ENCODE measurements at places on chromosomes 12 and 14.

GRCh38 chr12:94535510-94535921, 75.8 kb upstream of the CEP83 start:
- DNase-seq: no peak

DNA sequence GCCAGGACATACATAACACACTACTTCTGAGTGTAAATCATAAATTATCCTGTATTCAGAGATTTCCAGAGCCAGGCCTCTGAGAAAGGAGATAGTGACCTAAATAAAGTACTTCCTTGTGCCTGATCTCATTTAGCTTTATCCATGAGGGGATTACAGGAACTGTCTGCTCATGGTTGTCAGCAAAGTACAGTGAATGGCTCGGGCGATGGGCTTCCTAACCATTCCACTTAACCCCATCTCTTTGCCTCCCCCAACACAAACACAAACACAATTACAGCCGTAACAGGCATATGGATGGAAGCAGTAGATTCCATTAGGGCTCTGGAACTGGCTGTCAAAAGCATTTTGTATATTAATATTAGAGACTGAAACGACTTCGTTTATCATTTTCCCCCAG, 206.7 kb upstream of the CPNE8 start:
- DNase-seq: no peak

DNA sequence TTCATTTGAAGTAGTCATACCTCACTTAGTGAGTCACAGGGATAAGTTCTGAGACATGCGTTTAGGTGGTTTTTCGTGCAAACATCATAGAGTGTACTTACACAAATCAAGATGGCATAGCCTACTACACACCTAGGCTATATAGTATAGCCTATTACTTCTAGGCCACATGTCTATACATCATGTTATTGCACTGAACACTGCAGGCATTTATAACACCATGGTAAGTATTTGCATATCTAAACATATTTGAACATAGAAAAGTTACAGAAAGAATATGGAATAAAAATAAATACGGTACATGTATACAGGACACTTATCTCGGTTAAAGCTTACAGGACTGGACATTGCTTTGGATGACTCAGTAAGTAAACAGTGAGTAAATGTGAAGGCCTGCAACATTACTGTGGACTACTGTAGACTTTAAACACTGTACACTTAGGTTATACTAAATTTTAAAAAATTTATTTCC, 670.6 kb downstream of the SLC16A7 start:
- DNase-seq: no peak

GRCh38 chr12:67362526-67362925, 93.4 kb downstream of the CAND1 start:
- DNase-seq: no peak

DNA sequence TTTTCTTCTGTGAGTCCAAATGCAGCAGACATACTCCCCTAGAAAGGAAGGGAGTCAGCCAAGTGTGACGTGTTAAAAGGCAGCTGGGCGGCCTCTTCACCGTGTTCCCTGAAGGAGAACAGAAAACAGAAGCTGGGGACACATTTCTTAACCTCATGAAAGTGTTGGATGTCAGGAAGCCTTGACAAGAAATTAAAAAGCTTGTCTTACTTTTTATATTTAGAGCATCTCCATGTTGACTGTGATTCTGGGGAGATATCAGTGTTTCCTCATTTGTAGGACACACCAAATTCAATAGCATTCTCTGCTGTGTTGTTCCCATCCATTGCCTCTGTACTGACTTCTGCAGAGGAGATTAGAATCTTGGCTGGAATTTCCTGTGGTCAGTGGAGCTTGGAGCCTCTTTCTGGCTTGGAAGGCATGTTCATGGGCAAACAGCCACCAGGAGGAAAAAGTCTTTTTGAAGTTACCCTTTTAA, 93.7 kb downstream of the RMST start:
- DNase-seq: no peak

GRCh38 chr12:88931598-88931997, 351.3 kb upstream of the KITLG start:
- no peak for DNase-seq

DNA sequence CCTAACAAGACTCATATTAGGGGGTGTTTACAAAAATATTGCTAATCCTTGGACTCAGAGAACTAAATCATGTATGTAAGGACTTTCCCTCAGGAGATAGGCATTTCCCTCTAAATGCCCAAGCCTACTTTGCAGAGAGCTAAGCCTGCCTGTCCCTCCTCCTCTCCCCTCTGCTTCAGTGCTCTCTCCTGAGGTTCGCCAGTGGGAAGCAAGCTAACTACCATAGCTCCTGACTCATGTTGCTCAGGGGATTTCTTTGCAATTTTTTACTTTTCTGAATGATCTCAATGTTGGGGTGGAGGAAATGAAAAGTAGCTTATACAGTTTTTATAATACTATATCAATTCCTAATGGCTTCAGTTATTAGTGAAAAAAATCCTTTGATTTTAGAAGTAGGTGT, 29.6 kb downstream of the IFT43 start:
- no peak for DNase-seq

DNA sequence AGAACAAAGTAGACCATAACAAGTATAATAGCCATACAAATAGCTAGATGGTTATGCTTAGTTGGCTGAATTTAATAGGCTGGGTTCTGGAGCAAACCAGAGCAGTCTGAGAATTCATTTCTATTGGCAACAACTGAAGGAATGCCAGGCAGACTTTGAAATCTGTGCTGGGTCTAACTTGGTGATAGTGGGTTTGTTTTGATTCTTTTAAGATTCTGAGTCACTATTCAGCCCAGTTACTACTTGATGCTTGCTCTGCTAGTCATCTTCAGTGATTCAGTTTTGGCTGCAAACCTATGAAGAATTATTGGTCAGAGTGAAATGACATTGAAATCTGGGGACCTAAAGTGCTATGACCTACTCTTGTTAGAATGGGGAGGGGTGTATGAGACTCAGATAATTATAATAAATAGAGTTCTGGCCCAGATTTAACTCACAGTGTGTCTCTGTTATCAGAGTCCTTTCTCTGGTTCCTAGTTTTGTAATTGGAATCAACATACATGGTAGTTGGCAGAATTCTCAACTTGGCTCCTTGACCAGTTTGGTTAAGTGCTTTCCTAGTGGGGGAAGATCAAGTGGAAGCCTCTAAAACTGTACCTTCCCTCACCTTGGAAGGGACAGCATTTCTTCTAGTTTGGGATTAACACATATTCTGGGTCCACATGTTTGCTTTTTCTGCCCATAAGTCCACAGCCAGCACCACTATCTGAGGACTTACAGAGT, 43.5 kb downstream of the MNAT1 start:
- DNase-seq: no peak

GRCh38 chr12:41213107-41213506, 25.0 kb downstream of the PDZRN4 start:
- DNase-seq: no peak

GRCh38 chr14:76067536-76067935, 82.0 kb downstream of the IFT43 start:
- DNase-seq: no peak

GRCh38 chr12:67804168-67804567, 155.6 kb downstream of the DYRK2 start:
- DNase-seq: peak; percentile 56

DNA sequence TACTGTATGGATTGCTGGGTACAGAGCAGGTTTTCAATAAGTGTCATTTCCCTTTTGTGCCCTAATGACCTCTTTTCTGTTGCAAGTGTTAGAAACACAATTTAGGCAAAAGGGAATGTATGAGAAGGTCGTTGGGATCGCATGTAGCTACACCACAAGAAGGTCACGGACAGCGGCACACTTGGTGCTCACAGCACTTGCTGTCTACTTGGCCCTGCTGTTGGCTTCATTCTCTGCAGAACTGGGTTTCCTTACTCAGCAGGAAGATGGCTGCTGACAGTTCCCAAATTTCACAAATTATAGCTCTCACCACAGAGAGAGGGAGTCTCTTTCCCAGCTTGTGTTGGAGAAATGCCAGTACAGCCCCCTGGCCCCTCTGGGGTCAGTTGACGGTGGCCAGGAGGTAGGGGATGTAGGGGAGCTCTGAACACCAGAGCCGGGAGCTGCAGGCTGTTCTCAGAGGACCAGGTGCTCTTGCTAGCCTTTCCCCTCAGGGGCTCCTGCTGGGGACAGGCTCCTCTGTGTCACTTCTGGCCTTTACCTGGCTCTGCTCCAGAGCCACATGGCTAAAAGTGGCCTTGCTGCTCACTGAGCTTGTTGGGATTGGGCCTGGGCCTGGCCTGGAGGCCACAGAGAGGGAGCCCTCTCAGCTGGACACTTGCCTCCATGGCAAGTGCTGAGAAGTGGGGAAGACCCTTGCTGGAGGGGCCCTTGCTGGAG, 50.9 kb upstream of the BCL7A start:
- no peak for DNase-seq

GRCh38 chr14:93309427-93309966, 23.3 kb downstream of the BTBD7 start:
- no peak for DNase-seq

GRCh38 chr12:65779091-65779642, 45.1 kb upstream of the HMGA2 start:
- no peak for DNase-seq

DNA sequence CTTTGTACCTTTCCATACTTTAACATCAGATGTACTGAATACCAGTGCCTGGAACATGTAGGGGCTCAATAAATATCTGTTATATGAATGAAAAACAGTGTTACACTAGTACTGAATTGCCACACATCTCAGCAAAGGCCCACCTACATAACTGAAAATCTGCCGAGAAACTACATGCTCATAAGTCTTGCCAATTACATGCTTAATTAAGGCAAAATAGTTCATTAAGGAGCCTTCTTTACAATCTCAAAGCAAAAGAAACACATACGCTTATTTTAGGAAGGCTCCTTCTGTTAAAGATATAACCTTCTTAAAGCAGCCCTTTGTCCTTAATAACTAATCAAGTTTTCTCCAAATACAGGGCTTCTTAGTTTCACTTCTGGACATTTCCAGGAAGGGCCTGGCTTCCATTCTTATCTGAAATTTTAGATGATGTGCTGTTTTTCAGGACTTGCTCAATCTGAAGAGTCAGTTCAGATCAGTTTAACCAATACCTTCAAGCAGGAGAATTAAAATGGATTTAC, 11.5 kb downstream of the LIMA1 start:
- no peak for DNase-seq

GRCh38 chr12:125211464-125211863, 146.2 kb downstream of the AACS start:
- no peak for DNase-seq

GRCh38 chr12:32253154-32253790, 146.1 kb upstream of the FGD4 start:
- DNase-seq: no peak

- no peak for DNase-seq
Observed at GRCh38 chr14:93964820-93965286, 11.5 kb downstream of the ASB2 start.

- DNase-seq: no peak
Observed at GRCh38 chr12:83919081-83919480, 993.5 kb downstream of the SLC6A15 start.

GRCh38 chr14:26622611-26623010, 24.8 kb upstream of the NOVA1 start:
- no peak for DNase-seq

- DNase-seq: no peak
Observed at GRCh38 chr12:1865284-1865866, 45.0 kb downstream of the LRTM2 start.

DNA sequence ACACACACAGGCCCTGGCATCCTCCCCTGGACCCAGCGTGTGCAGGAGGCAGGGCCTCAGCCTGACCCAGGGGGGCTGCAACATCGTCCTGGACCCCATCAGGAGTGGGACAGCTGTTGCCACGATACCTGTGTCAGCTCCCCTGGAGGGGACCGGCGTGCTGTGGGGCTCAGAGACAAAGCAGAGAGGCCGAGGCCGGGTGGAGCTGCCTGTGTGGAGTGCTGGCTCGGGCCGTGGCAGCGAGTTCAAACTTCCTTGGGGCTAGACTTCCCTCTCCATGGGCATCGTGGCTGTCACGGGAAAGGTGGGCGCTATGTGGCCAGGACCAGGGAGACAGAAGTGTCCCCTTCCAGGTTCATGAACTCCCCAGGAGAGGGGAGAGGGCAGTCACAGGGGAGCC, 155.0 kb upstream of the SFSWAP start:
- no peak for DNase-seq

All from central memory CD4-positive, alpha-beta T cell (primary cell).